ENCODE measurements at places on chromosomes 1 and 21.

GRCh38 chr1:115668579-115668978, 26.8 kb downstream of the VANGL1 start:
- peak; percentile 52 for DNase-seq

- peak; percentile 36 for DNase-seq
Measured at GRCh38 chr1:172561252-172561651, 28.3 kb downstream of the SUCO start.

DNA sequence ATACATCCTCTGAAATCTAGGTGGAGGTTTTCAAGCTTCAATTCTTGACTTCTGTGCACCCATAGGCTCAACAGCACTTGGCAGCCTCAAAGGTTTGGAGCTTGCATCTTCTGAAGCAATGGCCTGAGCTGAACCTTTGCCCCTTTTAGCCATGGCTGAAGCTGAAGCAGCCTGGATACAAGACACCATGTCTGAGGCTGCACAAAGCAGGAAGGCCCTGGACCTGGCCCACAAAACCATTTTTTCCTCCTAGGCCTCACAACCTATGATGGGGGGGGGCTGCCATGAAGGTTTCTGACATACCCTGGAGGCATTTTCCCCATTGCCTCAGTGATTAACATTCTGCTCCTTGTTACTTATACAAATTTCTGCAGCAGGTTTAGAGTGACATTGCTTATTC, 173.3 kb upstream of the PRMT6 start:
- no peak for DNase-seq

- DNase-seq = peak; percentile 48
Measured at GRCh38 chr1:203480525-203481084, 5.0 kb downstream of the PRELP start.

All from iris pigment epithelial cell (primary cell).